ENCODE measurements at places on chromosomes 4 and X.

GRCh38 chr4:72320223-72320948 lies 248.6 kb downstream of the ADAMTS3 start:
- DNase-seq: no peak

GRCh38 chr4:101155945-101156344 lies 191.4 kb downstream of the PPP3CA start:
- DNase-seq: no peak

DNA sequence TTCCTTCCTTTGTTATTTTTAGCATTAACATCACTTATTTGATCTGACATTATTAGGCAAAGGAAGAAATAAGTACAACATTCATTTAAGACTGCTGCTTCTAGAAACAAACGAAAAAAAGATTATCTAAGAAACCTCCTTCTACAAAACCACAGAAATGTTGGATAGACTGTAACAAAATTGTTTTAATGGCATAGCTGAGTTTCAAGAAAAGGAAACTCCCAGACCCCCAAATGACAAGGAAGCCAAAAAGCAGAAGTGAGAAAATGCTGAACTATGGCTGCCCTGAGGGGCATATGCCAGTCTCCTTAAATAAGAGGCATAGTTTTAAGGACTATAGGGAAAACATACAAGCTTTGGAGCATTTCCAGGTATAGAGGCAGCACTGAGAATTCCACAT lies 1431.6 kb upstream of the TENM3 start:
- no peak for DNase-seq

GRCh38 chr4:126604268-126604867 lies 1028.4 kb upstream of the INTU start:
- no peak for DNase-seq

GRCh38 chrX:97909245-97909644 lies 1025.5 kb downstream of the RPA4 start:
- no peak for DNase-seq

GRCh38 chr4:88659055-88659889 lies 38.4 kb downstream of the NAP1L5 start:
- peak; percentile 57 for DNase-seq

DNA sequence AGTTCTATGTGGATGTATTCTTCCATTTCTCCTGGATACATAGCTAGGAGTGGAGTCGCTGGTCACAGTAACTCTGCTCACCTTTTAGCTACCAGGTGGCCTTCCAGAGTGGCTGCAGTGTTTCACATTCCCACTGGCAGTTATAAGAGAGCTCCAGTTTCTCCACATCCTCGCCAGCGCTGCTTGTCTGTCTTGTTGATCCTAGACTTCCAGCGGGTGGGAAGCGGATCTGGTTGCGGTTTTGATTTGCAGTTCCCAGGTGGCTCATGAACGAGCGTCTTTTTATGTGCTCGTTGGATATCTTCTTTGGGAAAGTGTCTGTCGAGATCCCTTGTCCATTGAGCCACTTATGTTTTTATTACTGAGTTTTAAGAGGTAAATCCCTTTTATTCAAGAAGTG lies 11.6 kb downstream of the TACC3 start:
- DNase-seq: no peak

GRCh38 chr4:126559961-126560360 lies 1072.8 kb upstream of the INTU start:
- DNase-seq: no peak

- DNase-seq: no peak
Observed at GRCh38 chr4:57109411-57109846, 756 bp downstream of the IGFBP7 start.

GRCh38 chrX:15493118-15493962 lies at the start of gene PIR:
Gene PIR (minus strand): TSS chrX:15493333. CDS start chrX:15491257, 2,076 bp downstream.
- DNase-seq: peak; percentile 71

GRCh38 chr4:8157496-8157895 lies 1.1 kb downstream of the ABLIM2 start:
- no peak for DNase-seq

GRCh38 chr4:83548151-83548905 lies 12.4 kb downstream of the GPAT3 start:
- peak; percentile 93 for DNase-seq

GRCh38 chr4:102554482-102554881 lies 53.3 kb downstream of the NFKB1 start:
- no peak for DNase-seq

DNA sequence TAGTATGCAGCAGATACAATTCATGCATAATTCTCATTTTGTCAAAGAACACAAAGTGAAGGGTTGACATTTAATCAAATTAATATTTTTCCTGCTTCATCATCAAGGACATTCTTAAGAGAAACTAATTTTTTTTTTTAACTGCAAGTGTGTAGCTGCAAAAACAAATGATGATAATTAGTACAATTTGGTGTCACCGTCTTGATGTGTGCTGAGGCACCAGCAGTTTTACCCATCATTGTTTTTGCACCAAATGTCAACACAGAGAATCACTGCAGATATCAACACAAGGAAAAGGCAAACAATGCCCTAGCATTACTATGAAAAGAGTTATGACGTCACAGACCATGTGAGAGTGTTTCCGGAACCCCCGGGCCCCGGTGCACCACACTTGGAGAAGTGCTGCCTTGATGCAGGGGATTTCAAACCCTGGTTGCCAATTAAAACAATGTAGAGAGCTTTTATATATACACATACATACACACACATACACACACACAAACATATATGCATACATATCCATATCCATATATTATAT lies 55.9 kb downstream of the AGA start:
- DNase-seq: no peak

- no peak for DNase-seq
Observed at GRCh38 chr4:38979511-38980230, 52.5 kb downstream of the TMEM156 start.

- no peak for DNase-seq
Observed at GRCh38 chr4:100130491-100130890, 59.8 kb downstream of the DDIT4L start.

GRCh38 chr4:102334624-102335023 lies 10.7 kb downstream of the SLC39A8 start:
- no peak for DNase-seq

DNA sequence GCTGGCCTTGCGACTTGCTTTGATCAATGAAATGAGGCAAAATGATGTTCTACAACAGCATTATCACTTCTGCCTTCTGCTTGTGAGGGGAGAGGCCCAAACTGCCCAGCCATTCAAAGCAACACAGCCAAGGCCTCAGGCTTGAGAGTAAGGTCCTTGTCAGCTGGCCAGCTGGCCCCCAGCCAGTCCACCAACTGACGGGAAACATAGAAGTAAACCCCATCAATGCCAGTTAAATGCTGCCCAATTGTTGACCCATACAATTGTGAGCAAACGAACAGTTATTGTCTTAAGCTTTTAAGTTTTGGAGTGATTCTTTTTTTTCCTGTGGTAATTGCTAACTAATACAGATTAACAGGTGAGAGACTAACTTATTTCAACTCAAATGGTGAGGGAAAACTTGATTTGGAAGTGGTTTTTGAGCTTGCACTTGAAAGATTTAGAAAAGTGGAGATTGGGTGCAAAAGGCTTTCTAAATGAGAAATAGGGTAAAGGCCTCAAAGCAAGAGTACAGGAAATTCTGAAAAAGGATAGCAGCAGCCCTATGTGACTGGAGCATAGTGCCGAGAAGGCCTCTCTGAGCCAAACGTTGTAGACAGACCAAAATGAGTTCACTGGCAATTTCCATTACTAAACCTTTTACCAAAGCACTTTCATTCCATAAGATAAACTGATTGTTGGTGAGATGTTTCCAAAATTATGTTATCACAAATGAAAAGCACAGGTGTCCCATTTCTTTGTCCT lies 66.9 kb downstream of the ARHGEF38 start:
- DNase-seq: no peak

DNA sequence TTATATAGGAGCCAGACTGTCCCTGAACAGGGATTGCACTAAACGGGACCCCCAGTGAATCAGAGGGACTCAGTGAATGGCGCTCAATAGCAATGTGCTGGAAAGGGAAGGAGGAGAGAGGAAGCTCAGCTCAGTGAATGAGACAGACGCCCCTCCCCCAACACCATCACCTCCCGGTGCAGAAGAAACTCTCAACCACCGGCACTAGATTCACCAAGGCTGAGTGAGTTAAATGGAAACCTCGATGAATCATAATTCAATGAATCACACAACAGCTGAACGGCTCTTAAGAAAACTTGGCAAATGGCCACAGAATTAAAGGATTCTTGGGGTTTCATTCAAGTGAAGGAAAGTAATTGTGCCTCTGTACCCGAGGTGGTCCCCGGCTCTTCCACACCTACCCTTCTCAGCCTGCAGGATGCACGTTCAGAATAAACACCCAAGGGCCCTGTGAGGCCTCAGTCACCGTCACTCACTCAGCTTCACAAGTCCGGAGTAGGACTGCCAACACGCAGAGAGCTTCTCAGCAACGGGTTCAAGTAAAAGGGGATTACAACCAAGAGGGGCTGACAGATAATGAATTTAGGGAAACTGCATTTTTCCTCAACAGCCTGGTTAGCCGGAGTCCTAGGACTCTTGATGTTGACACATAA lies 29.3 kb downstream of the CRMP1 start:
- DNase-seq: peak; percentile 89

GRCh38 chr4:42167709-42168108 lies 15.3 kb upstream of the BEND4 start:
- DNase-seq: no peak

GRCh38 chrX:30530606-30531005 lies 47.0 kb downstream of the TASL start:
- DNase-seq: peak; percentile 22

DNA sequence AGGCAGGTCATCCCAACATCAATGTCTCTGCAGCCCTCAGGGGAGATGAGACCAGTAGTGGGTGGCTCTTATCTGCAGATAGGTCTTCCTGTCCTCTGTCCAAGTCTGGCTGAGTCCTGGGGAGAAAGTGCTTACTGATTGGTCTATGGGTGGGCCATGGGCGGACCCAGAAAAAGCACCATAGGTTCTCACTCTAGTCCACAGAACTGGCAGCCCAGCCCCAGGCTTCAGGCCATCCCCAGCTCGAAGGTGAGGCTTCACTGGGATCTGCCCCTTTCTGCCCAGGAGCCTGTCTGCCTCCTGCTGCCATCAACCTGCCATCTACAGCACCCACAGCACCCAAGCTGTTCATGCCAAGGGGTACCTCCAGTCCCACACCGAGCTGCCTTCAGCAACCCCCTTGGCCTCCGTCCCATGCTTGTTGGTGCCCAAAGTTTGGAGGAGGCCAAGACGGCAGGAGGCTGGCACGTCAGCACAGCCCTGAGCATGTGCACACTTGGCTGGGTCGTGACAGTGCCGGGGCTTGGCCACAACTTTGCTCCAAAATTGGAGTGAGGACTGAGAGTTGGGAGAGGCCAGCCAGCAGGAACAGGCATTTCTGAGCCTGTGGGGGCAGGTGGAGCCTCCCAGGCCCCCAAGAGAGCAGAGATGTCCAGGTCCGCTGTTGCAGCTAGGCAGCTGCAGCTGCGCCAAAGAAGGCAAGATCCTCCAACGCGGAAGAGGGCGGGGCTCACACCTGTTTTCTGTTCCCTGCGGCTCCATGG lies 99.6 kb downstream of the IQCM start:
- no peak for DNase-seq

- DNase-seq: no peak
Observed at GRCh38 chrX:102341867-102342266, 94.9 kb downstream of the NXF2 start.
